Epithelial cell of proximal tubule (primary cell): ENCODE measurements at places on chromosomes 13 and 19. TPM values are rescaled to one million over a fixed set of nuclear protein-coding genes. Genes with fewer than 3 reads are reported as not detected.

ZNF844 gene
- 0.86 and 0.94 TPM in 2 replicates for total RNA-seq

CPB2 gene
- total RNA-seq, result not detected in 2 replicates

DNA sequence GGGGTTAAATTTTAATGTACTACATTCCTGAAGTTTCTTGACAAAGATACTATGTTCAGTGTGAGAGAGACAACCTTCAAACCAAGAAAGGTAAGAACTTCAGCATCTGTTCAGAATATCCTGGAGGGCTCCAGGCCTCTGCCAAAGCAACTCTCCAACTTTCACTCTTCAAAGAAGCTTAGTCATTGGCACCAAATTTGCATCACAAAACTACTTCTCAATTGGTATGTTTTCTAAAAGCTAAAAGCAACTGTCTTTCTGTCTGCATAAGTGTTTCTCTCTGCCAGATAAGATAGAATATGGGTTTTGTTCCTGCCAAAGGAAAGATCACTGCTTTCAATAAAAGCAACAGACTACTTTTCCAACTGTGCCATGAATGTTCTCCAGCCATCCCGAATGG, 187.4 kb downstream of the SUCLA2 start:
- DNase-seq, result no peak

DNA sequence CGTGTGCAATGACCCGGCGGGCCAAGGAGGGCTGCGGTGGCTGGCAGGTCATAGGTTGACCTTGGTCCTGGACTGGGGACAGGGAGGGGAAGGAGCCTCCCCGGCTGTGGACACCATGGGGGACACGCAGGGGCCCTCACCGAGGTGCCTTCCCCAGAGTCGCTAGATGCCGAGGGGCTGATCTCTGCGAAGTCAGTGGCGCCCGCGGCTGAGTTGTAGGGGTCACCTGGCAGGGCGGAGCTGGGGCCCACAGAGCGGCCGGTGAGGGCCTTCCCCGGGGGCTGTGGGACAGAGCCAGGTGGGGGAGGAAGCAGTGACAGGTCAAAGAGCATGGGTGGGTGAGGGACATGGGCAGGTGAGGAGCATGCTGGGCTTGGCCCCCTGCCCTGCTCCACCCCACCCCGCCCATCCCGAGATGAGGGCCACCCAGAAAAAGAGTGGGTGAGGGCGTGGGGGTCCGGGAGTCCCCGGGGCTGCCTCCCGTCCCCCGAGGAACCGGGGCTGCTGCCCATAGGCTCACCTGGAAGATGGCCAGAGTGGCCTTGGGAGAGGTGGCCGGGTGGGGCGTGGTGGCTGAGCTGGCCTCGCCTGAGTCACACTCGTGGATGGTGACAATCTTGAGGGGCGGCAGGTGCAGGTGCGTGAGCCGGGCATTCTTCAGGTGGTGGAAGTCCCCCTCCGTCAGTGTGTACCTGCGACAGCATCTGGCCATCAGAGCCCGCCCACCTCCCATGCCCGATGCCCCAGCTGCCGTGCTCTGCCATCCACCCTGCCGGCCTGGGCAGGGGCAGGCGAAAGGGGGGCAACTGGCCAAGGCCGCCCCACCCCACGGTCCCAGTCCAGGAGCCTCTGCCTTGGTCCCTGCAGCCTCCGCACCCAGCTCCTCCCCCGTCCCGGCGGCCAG, 3.5 kb downstream of the CBARP start:
- DNase-seq, result no peak

DNA sequence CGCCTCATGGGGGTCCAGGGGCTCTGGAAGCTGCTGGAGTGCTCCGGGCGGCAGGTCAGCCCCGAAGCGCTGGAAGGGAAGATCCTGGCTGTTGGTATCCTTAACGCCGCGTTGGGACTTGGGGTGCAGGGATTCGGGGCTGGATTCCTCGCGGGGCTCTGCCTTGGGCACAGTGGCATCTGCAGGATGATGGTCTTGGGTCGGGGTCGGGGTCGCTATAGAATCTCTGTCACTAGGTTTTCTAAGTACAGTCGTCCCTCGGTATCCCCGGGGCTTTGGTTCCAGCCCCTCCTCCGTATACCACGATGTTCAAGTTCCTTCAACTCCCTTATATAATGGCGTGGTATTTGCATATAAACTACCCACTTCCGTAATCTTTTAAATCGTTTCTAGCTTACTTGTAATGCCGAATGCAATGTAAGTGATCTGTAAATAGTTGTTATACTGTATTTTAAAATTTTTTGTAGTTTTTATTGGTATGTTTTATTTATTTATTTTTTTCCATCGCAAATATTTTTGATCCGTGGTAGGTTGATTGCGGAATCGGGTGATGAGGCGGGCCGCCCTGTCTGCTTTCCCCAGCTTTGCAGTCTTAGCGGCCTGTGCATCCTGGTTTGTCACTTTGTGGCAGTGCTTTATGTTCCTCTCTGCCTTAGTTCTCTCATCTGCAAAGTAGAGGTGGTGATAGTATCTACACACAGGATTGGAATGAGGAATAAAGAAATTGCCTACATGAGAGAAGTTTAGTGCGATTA, 606 bp downstream of the ERCC5 start:
- no peak for DNase-seq

GRCh38 chr19:9289231-9289884, 20.3 kb downstream of the ZNF699 start:
- DNase-seq, result no peak
